ENCODE measurements at places on chromosomes 2 and 18. TPM values are rescaled to one million over a fixed set of nuclear protein-coding genes. Genes with fewer than 3 reads are reported as not detected.

DNA sequence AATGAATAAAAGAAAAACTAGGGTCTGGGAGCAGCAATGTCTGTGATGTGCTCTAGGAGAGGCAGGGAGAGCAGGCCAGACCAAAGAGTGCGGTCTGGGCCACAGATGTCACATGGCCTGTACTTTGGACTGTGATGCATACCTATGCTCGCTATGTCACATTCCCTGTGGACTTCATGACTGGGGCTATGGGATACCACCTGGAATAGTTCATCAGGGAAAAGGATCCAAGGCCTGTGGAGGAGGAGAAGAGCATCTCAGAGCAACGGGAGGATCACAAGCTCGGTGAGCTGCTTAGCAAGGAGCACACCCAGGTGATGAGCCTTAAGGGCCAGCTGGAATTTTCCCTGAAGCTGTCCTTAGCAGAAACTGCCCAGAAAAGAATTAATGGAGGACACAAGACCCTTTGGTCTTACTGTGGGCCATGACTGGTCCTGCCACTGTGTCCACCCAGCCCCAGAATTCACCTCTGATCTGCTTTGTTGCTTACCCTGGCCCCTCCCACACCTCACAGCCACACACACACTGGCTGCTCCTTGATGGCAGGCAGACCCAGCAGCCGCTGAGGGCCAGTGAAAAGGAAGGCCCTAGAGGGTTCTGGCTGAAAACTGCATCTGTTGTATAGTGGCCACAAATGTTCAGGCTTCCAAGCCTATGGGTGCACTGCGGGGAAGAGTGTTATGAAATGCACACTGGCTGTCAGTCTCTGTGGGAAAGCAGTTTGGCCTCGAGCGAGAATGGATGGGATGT lies 25.3 kb upstream of the GCC2 start:
- DNase-seq = no peak

DNA sequence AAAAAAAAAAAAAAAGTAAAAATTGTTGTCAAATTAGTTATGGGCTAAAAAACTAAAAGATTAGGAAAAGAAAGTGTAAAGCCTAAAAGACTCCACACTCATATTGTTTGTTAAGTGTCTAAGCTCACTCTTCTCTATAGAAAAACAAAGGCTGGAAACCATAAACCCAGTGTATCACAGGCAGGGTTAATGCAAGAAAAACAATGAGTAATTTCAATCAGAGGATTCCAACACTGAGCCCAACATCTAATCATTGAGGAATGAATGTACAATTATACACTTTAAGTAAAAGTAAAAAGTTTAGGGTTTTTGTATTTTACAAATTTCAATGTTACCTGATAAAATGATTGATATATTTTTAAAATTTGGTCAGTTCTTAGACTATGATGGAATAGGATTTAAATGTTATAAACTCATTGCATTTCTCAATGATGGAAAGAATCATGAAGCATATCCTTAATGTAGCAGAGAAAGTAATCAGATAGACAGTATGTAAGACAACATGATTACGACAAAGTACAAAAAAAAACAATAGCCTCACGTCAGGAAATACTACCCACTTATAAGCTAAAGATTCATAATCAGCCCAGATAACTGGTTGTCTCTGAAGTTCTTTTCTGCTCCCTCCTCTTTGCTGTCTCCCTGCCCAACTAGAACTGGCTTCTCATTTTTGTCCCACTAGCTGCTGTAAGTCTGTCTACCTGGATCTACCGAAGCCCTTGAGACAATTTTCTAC lies 44.5 kb upstream of the SP3 start:
- no peak for DNase-seq

Gene RRM2
- total RNA-seq = 79.8 TPM

DNA sequence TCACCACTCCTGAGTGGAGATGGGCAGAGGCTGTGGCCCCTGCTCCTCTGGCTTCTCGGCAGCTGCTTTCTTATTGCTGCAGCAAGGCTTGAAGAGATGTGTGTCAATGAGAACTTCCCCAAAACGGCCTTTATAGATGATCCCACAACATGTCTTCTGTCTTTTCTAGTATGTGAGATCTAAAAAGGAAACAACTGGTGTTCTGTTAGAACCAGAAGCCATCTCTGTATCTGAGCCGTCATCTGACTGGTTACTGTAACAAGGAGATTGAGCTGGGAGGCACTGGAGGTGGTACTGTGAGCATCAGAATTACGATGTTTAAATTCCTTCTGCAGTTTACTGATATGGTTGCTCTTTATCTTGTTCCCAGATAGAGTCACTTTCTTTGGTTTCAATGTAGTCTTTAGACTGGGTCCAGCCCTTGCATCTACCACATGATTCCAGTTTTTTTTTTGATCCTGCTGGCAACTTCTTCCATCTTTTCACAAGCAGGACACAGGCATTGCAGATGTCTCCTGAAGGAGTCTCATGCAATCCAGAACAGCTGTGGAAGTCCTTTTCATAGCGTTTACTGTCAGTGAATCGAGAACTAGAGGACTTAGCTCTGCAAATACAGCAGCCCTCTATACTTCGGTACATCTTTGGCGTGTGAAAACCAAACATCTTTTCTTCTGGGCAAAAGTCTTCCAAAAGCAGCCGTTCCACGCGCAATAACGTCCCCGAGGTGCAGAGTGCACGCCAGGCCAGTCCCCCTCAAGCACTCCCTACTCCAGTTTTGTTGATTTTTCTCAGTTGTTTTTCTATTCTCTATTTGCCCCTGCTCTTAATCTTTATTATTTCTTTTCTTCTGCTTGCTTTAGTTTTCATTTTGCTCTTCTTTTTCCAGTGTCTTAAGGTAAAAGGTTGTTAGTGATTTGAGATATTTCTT lies 29.7 kb downstream of the TAF4B start:
- DNase-seq = no peak

- DNase-seq = no peak
Observed at GRCh38 chr2:239167011-239167673, 233.7 kb downstream of the HDAC4 start.

Gene PLB1
- 0.78 TPM for total RNA-seq

DNA sequence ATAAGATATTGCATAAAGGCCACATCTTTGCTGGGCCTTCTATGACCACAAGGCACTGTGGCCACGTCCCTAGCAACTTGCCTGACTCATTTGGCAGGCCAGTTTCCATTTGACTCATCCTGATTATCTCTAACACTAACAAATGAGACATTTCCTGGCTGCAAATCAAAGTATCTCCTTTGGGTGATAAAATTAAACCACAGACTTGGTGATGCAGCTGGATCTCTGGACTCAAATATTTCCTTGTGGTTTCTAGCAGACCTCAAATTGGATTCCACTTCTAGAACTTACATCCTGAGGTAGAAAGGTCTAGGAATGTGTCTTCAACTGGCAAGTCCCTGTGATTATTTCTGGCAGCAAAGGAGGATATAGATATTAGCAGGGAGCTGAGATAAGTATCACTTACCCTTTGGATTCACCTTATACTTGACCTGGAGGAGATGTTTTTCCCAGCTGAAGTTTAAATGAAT lies 167.9 kb upstream of the NXPH2 start:
- no peak for DNase-seq

DNA sequence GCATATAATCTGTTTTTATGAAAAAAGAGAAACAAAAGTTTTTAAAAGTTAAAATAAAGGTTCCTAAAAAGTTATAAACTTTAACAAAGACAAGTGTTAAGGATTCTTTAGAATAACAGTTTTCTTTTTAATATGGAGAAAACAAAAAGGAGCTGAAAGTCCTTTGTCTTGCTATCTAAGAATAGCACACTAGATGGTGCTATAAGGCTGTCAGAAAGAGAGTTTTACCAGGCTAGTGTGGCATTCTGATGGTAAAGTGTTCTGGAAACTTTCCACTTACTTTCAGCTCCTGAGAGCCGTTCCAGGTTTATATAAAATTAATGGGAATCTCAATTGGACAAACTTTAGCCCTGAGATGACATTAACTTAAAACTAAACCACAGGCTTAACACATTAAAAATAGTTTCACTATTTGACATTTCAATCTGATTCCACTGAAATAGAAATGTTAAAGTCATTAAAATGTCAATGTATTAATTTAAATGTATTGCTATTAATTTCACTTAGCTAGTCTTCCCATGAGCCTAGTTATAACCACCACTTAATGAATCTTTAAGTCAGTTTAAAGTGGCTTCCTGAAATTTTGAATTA lies 3.7 kb downstream of the FBXO48 start:
- no peak for DNase-seq

Gene SP9
- total RNA-seq = not detected

DNA sequence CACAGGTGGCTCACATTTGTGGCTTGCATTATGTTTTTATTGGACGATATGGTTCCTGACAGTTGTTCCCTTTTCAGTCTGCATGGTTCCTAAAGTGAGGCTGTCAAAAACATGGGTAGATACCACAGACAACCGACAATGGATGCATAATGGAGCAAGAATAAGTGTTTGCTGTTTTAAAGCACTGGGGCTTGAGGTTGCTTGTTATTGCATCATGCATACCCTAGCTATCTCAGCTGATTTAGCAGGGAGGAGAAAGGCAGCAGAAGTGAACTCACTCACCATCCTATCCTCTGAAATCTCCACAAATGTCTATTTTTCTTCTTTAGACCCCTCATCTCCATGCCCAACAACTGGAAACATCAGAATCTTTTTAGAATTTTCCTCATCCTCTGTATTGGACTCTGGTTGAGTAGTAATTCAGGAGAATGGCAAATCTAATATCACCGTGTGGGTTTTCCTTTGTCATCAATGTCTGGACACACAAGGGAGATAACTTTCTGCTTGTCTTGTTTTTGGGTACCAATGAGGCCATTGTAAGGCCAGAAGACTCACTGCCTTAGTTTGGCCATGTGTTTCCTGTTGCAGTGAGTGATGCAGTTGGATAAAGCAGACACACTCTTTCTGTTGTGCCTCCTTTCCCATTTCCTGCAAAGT lies 46.7 kb downstream of the FBXO48 start:
- DNase-seq = no peak
